Cerebellum (tissue), 4 donors: ENCODE measurements at places on chromosomes 2 and 18.

DNA sequence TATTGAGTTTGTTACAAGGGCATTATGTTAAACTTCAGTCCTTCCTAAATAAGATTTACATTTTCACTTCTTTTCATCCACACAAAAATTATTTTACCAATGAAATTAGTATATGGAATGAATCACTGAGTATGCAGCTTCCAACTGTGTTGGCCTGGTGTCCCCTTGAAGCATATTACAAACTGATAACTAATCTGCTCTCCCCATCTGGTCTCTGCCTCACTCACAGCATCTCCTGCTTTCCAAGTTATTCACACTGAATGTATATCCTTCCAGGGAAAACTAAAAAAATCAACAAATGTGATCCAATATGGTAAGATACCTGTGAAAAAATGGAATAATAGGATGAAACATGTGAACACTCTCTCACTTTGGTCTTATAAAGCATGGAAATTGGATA lies 90.0 kb upstream of the NYAP2 start:
- DNase-seq, result no peak

GRCh38 chr2:146665800-146666199 lies 1179.0 kb upstream of the ACVR2A start:
- DNase-seq, result no peak

GRCh38 chr18:21903709-21904108 lies 163.1 kb downstream of the MIB1 start:
- no peak for DNase-seq

- DNase-seq, result no peak
Measured at GRCh38 chr2:27721335-27721734, 50.2 kb upstream of the MRPL33 start.

GRCh38 chr2:163713534-163714311 lies 22.1 kb downstream of the FIGN start:
- DNase-seq, result no peak

DNA sequence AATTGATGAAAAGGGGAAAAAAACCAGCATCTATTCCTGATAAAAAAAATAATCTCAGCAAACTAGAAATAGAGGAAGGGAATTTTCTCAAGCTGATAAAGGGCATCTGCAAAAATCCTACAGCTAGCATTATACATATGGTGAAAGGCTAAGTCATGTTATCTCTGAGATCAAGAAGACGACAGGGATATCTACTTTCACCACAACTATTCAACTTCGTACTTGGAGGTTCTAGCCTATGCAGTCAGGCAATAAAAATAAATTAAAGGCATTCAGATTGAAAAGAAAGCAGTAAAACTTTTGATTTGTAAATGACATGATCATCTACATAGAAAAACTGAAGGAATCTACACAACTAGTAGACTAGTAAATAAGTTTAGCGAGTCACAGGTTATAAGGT lies 58.2 kb downstream of the CAB39 start:
- no peak for DNase-seq

- DNase-seq, result no peak
Measured at GRCh38 chr2:54957321-54957999, 92.8 kb downstream of the RTN4 start.

DNA sequence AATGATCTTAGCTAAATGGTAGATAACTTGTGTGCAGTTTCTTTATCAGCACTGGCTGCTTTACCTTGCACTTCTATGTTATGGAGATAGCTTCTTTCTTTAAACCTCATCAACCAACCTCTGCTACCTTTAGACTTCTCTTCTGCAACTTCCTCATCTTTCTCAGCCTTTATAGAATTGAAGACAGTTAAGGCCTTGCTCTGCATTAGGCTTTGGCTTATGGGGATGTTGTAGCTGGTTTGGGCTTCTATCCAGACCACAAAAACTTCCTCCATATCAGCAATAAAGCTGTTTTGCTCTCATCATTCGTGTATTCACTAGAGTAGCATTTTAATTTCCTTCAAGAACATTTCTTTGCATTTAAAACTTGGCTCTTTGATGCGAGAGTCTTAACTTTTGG lies 123.7 kb downstream of the PIK3C3 start:
- DNase-seq, result no peak

- no peak for DNase-seq
Measured at GRCh38 chr2:132790207-132790785, 120.3 kb upstream of the LYPD1 start.

DNA sequence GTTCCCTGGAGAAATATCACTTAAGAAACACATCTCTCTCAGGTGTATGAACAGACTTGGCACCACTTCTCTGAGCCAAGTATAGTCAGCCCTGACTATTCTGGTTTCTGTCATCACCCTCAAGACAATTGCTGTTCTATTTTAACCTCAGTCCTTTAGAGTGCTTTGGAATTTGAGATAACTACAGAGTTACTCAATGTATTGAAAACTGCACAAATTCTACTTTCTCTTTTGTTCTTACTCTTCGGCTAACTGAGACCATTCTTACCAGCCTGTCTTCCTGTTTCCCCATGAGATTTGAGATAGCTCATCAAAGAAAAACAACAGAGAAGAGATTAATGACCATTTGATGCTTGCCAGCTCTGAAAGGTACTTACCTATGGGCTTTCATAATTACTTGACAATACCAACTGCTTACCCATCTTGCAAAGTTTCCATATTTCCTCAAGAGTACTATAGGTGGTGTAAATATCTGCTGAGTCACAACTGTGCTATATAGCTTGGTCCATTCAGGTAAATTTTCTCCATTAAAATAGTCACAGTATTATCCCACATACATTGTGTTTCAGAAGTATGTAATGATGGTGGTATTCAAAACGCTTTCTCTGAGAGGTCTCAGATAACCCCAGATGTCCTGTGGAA lies 467.5 kb upstream of the CHST9 start:
- DNase-seq, result no peak

GRCh38 chr2:1964659-1965058 lies 220.3 kb upstream of the PXDN start:
- DNase-seq, result no peak

GRCh38 chr2:145593991-145594614 lies 1074.2 kb upstream of the ZEB2 start:
- no peak for DNase-seq

DNA sequence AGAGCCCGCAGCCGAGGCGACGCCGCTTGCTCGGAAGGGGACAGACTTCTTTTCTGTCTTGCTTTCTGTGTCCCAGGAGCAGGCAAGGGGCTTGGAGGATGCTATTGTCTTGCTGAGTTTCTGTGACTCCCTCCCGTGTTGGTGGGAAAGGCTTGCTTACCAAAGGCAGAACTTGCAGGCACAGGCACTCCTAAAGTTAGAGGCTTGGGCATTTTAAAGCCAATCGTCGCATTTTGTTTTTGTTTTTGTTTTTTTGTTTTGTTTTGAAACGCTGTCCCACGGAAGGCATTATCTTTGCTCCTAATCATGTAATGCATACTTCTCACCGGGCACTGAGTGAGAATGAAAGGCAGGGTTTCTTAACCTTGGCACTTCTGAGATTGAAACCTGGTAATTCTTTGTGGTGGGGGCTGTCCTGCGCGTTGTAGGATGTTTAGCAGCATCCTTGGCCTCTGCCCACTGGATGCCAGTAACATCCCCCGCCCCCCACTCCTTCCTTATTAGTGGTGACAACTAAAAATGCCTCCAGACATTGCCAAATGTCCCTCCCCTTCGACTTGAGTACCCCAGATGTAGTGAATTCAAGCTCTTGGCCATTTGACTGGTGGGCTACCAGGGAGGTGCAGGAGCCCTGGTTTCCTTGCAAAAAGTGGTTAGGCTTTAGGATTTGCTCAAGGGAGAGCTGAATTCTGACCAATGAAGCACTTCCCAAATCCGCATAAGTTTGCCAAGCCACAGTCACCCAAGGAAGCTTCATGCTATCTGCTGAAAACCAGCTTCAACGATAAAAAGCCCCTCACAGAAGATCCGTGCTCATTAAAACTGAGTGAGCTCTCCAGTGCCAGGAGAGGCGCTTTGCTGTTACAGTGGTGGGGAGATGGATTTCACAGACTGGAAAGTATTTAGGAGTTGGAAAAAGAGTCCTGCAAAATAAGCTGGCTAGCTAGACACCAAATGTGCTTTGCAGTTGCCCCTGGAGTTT lies 1.2 kb downstream of the ANTXR1 start:
- DNase-seq, result no peak

DNA sequence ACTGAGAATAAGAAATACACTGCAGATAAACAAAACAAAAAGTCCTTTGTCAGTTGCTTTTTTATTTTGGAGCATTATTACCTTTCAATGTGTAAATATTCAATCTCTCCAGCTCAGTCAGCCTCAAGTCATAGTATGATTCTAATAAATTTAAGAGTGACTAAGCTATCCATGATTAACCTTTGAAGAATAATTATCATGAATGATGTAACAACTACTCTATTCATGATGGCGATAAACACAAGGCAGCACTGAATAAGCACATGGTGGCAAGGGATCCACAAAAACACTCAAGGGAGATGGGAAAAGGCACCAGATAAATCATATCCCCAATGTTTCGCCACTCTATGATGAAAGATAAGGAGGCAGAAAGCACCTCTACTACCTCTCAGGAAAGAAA lies 67.0 kb downstream of the MAP4K3 start:
- DNase-seq, result no peak

DNA sequence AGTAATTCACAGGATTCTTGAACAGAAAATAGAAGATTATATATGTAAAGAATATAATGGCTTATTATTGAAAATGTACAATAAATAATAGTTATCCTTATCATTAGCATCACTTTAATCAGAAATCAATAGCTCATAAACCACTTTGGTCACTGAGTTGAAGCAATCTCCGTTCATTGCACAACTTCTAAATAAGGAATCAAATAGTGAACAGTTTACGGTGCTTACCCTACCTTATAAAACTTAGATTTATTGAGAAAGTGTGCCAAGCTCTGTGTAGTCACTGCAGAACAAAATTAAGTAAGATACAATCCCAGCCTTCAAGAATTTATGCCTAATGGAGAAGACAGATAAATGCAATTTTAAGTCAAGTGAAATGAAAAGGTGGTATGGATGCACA lies 6.7 kb downstream of the VSNL1 start:
- DNase-seq, result no peak

DNA sequence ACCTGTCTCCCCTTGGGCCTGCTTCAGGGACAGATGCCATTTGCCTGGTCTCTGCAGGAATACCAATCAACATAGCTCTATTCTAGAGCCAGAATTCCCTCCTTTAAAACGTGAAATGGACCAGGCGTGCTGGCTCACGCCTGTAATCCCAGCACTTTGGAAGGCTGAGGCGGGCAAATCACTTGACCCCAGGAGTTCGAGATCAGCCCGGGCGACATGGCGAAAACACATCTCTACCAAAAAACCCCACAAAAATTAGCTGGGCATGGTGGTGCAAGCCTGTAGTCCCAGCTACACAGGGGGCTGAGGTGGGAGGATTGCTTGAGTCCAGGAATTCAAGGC lies 127.0 kb downstream of the PLEKHM3 start:
- DNase-seq, result peak; percentile 19

- DNase-seq, result no peak
Measured at GRCh38 chr2:12990523-12990922, 273.8 kb downstream of the TRIB2 start.

DNA sequence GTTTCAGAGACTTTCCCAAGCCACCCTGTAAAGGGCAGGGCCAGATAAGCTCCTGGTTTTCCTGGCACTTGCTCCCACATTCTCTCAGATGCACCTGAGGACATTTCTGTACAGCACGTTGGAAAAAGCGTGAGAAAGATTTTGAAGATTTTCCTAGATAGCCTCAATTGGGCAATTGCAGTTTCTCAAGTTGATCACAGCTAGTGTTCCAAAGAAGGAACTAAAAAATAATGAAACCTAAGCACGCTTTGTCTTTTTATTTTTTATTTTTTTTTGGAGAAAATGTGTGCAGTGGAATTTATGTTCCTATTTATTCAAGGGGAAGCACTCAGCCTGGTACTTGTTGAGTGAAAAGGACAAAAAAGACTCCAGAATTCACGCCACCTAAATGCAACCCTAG lies 429.1 kb downstream of the RNF144A start:
- no peak for DNase-seq

DNA sequence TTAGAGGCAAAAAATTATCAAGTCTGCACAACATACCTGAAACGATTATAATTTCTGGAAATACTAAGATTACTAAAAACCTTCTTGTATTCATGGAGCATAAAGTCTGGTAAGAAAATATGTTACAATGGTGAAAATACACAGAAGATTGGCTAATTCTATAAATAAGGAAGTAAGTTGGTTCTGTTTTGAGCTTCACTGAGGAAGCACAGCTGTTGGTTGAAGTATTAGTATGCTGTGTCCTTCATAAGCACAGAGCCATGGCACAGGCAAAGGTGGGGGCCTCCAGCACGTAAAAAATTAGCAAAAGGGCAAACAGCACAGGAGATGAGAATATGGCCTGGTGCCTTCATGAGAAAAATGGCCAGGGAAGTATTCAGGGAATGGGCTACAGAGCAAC lies 40.4 kb upstream of the ANKRD62 start:
- no peak for DNase-seq

GRCh38 chr18:57809190-57809589 lies 6.1 kb upstream of the ATP8B1 start:
- no peak for DNase-seq

GRCh38 chr2:38039121-38039910 lies 36.6 kb downstream of the CYP1B1 start:
- no peak for DNase-seq

DNA sequence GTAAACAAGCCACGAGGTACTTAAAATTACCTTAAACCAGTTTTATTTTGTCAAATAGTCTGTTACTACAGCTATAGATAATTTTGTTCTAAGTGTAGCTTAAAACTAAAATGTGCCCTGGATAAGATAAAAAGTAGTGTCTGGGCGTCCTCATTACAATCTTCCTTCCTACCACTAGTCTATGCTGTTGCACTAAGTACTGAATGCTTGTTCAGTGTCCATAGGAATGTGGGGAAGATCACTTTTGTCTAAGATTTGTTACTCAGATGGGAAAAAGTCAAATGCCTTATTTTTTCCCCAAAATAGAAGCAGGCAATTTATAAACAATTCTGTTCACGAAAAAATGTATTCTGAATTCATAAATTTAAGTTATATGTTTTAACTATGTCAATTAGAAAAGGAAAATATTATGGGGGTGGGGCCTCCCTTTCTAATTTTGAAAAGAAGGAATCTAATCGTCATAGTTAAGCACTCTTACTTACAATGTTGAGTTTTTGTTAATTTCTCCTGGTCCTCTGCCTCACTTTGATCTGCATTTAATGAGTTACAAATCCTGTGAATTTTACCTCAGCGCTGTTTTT lies 140.4 kb upstream of the VRK2 start:
- DNase-seq, result peak; percentile 6

GRCh38 chr2:39632876-39633275 lies 32.8 kb upstream of the TMEM178A start:
- DNase-seq, result no peak

DNA sequence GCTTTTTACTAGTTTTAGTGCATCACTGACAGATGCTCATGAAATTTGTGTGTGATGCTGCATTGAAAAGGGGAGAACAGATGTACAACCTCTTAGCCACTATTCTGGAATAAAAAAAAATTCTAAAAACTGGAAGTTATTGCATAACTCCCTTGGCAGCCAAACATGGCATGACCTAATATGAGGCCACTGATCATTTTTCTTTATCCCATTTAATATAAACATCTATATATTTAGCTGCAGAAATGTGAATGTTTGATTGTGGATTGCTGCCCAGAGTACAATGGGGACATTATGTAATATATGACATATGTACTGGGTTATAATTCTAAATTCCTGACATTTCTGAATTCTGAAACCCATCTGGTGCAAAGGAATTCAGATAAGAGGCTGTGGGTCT lies 86.5 kb downstream of the CDCA7 start:
- DNase-seq, result no peak

- no peak for DNase-seq
Measured at GRCh38 chr2:172739661-172740266, 4.1 kb downstream of the RAPGEF4 start.

GRCh38 chr2:128523457-128523856 lies 204.8 kb upstream of the HS6ST1 start:
- no peak for DNase-seq

GRCh38 chr2:60292242-60292641 lies 261.2 kb downstream of the BCL11A start:
- no peak for DNase-seq
